Esophagus squamous epithelium (tissue), 5 donors: ENCODE measurements at places on chromosomes 1 and 21.

DNA sequence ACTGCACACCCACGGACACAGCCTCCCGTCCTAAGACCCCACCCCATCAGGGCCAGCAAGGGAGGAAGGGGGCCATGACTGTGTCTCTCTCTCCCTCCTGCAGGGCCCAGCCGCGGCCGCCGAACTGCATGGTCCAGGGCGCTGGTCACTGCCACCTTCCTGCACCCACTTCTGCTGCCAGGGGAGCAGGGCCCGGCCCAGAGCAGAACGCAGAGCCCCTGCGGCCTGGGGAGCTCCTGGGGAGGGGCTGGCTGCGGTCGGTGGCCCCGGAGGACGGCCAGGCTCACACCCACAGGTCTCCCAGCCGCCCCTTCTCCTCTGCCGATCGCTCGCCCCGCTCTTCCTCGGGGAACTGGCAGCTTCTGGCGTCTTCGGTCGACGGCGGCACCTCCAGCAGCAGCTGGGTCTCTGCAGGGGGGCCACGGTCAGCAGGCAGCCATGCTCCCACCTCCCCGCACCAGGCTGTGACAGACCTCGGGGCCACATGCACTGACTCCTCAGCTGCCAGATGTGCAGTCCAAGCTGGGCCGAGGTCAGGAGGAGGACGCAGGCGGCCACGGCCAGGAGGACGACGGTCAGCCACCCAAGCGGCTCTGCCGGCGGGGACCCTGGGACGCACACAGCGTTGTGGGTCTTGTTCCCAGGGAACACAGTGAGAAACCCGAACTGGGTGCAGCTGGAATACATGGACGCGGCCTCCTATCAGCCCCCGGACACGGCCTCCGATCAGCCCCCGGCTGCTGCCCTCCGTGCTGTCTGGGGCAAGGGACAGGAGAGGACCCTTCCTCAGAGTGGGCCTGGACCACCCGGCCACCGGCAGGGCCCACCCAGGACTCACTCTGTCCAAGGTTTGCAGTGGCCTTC is 2.6 kb downstream of the TNFRSF18 start:
- no peak for DNase-seq

- no peak for DNase-seq
These were observed at the start of gene FOXD3 for GRCh38 chr1:63322114-63322943. Gene FOXD3 (plus strand): TSS chr1:63322567. CDS start chr1:63323059, 492 bp downstream.

DNA sequence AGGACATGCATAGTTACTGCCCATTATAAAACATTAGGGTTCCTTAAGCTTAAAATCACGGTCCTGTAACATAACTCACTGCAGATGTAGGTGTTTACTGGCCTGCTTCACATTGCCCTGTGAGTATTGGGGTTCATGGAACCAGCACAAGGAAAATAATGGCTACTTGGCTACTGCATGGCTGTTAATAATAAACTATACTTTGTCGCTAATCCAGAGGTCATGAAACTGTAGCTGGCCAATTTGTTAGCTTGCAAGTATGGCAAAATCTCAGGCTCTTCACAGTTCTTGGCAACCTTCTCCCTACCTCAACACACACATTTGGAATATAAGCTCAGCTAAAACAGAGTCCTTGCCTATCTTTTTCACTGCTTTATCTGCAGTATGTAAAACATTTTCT is 274.0 kb upstream of the NR5A2 start:
- DNase-seq, result no peak

DNA sequence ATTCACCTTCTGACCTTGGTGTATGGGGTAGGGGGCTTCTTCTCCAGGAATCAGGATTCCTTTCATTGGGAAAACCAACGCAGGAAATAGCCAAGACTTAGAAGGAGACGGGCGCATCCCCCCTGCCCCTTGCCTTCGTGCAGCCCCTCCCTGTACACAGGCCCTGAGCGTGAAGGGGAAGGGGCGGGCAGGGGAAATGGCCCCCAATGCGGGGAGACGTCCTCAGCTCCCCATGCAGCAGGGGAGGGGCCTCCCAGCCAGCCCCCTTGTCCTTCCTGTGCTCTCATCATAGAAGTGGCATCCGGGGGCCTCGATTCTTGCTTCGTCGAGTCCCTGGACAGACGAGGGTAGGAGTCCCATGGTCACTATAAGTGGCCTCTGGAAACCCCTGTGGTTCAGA is 116.9 kb downstream of the AJAP1 start:
- no peak for DNase-seq

GRCh38 chr1:163544441-163544840 is 222.7 kb downstream of the NUF2 start:
- DNase-seq, result no peak

DNA sequence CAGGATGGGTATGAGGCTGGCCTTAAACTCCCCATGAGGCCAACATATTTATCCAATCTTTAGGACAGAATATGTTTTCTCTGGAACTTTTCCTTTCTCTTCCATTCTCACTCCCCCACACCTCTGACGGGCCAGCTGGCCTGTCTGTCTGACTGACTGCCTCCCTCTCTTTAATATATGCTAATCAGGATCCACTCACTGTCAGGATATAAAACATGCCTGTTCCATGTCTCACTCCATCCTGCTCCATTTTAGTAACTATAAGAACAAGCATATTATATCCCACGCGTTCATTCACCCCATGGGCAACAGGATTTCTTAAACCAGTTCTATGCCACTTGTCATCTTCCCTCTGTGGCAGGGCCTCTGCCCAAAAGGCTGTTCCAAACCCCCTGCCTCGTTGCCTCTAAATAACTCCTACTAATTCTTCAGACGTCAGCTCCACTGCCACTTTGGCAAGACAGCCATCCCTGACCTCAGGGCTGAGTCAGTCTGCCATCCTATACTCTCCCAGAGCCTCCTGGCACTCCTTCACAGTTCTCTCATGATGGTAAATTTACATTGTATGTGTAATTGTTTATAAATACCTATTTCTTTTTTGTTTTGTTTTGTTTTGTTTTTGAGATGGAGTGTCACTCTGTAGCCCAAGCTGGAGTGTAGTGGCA is 84.3 kb upstream of the SPATA6 start:
- DNase-seq, result no peak

DNA sequence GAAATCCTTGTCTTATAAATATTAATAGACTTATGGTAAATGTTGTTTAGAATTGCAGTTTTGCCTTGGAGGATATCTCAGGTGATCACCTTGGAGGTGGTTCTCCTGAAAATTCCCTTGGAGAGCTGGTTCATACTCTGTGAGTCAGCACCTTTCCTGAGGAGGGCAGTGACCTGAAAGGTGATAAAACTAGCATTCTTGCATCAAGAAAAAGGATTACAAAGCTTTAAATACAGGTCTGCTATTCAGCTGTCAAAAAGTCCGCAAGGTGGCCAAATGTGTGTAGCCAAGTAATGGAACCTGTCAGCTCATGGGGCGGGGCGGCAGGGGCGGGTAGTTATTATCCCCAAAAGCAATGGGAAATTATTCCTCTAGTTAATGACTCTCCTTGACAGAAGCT is 52.8 kb upstream of the EDARADD start:
- DNase-seq, result no peak

GRCh38 chr1:3560251-3560871 is 50.9 kb downstream of the MEGF6 start:
- no peak for DNase-seq

DNA sequence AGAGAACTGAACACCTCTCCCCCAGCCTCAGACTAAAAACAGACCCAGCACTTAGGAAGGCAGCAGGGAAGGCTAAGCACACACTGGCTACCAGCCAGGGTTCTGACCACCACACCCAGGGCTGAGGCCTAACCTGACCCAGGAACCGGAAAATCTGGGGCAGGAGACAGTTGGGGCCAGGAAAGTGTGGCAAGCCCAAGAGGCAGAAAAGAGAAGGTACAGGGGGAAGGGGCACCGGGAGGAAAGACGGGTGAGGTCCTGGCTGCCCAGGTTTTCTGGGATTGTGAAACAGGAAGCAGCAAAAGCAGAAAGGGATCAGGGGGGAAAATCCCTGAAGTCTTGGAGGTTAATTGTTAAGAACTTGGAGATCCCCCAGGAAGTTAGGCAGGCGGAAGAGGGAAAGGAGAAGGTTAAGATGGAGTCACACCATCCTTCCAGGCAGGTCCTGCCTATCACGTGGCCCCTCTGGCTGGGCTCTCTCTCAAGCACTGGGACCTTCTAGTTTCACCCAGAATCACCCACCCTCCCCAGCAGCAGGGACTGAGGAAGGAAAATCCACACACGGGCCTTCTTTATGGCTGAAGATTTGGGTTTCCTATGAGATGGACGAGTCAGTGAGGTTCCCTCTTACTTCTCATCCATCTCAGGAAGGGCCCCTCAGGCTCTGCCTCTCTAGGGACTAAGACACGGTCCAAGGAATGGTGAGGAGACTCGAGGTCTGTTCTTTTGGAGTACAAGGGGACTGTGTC is 2.6 kb downstream of the HDGF start:
- DNase-seq, result no peak

DNA sequence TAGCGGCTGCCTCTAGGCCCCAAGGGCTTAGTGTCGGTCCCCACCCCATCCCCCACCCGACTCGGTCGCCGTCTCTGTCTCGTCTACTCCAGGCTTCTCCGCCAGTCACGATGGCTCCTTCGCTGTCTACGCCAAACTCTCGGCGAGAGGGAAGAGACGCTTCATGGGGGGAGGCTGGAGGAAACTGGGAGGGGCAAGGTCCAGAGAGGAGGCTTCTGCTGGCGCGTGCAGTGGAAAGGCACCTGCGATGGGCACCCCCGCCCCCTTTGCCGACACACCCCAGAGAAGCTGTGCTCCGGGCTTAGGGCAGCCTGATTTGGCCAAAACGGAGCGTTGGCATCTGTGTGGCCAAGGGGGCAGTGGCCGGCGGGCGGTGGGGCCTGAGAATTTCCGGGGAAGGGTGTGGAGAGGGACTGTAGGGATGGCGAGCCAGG is 1.2 kb upstream of the CSMD2 start:
- DNase-seq, result no peak

GRCh38 chr1:58136387-58136786 is 410.1 kb downstream of the OMA1 start:
- no peak for DNase-seq

DNA sequence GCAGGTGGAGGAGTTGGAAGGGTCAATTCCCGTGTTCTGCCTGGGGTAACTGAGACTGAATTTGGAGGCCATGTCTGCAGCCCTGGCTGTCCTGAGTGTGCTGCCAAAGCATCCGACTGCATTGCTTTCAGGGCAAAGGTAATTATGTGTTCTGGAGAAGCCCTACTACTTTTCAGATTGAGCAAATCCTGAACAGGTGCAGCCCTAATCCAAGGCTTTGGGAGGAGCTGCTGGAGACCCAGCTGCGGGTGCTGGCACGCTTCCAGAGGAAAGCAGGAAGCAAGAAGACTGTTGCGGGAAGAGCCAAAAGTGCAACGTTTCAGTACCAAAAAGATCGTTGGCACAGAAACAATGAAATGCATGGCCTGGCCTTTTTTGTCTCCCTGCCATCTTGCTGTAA is 73.7 kb upstream of the NRIP1 start:
- no peak for DNase-seq

DNA sequence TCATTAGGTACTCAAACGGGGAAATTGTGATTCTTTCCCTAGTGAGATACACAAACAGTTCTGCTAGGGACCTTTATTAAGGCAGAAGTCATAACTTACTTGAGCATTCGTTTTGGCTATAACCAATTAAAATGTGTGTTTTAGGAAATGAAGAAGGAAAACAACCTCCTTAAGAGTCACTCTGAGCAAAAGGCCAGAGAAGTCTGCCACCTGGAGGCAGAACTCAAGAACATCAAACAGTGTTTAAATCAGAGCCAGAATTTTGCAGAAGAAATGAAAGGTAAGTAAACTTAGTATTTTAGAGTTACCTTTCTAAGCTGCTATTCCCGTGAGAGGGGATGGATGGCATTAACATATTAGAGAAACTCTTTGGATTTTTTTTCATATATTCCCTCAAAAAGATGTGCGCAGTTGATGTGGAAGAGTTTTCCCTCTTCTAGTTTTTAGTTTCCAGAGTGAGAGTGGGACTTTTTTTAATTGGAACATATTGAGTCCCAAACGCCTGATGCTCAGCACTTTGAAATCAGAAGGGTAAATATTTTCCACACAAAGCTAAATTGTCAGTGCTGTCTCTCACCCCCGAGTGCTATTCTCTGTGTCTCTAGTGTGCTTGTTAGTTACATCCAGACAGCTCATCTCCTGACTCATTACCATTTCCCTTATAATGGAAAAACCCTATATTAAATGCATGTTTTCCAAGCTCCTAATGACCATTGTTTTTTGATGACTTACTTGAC is 34.9 kb downstream of the CENPF start:
- DNase-seq, result no peak

DNA sequence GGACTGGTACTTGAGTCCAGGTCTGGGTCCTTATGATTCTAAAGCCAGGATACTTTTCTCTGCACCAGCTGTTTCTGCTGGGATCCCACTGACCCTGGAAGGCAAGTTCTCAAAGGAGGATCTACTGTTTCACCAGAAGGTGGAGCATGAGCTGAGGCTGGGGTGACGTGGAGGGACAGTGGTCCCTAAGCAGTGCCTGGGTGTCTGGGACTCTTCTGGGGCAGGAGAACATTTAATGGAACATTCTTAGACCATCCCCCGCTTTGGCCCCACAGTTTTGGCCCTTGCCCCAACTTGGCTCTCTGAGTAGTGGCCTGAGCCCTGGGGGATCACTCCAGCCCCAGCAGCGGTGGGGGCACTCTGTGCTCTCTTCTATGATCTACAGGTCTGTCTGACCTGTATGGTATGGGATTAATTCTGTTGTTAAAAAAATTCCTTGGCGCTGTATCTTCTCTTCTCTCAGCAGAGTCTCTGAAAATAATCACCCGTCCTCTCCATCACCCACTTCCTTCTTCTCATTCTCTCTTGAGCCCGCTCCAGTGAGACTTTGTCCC is 60.3 kb upstream of the CSF3R start:
- DNase-seq, result no peak
